ENCODE measurements at places on chromosomes 13 and 19. TPM values are rescaled to one million over a fixed set of nuclear protein-coding genes. Genes with fewer than 3 reads are reported as not detected.

Gene CEACAM5
- polyA plus RNA-seq: not detected

Gene ACER1
- not detected for polyA plus RNA-seq

Gene CCDC169
- 0.17 TPM for polyA plus RNA-seq

Gene IGFL3
- polyA plus RNA-seq: not detected

Gene ACTL9
- polyA plus RNA-seq: not detected

Gene NKG7
- polyA plus RNA-seq: 0.68 TPM

Gene C2CD4C
- polyA plus RNA-seq: 0.73 TPM

Gene ZSCAN4
- 0.03 TPM for polyA plus RNA-seq

Gene CDC42EP5
- polyA plus RNA-seq: 3.1 TPM

Gene ZNF610
- polyA plus RNA-seq: 0.47 TPM

Gene FUT2
- polyA plus RNA-seq: not detected

Gene CALR3
- polyA plus RNA-seq: not detected

Gene VSTM1
- polyA plus RNA-seq: not detected

Gene RUBCNL
- polyA plus RNA-seq: 0.06 TPM

GRCh38 chr19:33486407-33486806 is 35.2 kb downstream of the PEPD start:
- H3K27me3 ChIP-seq: no peaks in the 10 kb centered on the region
- DNase-seq: no peak
- peak overlapping the region; percentile 78 for H3K27ac ChIP-seq
- H3K36me3 ChIP-seq: peaks cover 4% of the 10 kb centered on the region
- peaks cover 13% of the 10 kb centered on the region for H3K4me1 ChIP-seq

DNA sequence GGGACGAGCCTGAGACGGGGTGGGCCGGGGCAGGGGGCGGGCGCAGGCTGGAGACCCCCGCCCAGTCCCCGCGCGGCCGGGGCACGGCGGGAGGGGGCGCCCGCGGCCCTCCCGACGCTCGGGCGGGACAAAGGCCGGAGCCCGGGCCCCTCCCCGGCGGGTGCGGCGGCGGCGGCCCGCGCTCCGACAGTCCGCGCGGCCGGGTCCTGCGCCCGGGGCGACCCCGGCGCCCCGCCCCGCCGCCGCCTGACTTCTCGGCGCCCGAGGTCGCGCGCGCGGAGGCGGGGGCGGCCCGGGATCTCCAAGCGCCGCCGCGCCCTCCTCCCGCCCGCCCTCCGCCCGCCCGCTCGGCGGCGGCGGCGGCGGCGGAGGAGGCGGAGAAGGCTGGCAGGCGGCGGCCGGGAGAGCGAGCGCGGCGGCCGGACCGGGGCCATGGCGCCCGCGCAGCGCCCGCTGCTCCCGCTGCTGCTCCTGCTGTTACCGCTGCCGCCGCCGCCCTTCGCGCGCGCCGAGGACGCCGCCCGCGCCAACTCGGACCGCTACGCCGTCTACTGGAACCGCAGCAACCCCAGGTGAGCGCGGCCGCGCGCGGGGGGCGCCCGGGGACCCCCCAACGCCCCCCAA is at the start of gene EFNA2:
Gene EFNA2 (plus strand): TSS at position 137 of the 624 bp plus-strand sequence. CDS start 296 bp downstream, at position 433.
- H3K4me1 ChIP-seq: peaks cover 5% of the 10 kb centered on the region
- DNase-seq: no peak
- no peak within 1 kb of the TSS for H3K27ac ChIP-seq
- H3K4me3 ChIP-seq: no peak within 1 kb of the TSS
- H3K27me3 ChIP-seq: peaks cover 60% of the 10 kb centered on the region

GRCh38 chr13:38872693-38873092 is 117.9 kb downstream of the STOML3 start:
- no peak overlapping the region for H3K4me3 ChIP-seq
- H3K36me3 ChIP-seq: peaks cover 14% of the 10 kb centered on the region
- no peaks in the 10 kb centered on the region for H3K4me1 ChIP-seq
- DNase-seq: peak; percentile 25
- H3K27ac ChIP-seq: no peak overlapping the region
- H3K27me3 ChIP-seq: no peaks in the 10 kb centered on the region

DNA sequence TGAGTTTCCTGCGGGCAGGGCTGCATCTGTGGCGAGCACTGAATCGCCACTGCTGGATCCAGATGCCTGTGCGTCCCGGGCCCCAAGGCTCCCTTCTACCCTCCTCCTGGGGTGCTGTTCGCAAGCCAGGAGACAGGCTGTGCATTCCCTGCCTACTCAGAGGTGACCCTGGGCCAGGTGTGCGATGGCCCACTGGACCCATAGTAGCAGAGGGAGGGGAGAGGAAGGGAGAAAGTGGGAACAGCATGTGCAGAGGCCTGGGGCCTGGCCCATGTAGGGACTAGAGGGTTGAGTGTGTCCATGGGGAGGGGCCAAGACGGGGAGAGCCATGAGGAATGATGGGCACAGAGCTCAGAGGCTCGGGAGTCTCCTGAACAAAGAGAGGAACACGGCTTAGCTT is 27.3 kb downstream of the CARM1 start:
- peaks cover 77% of the 10 kb centered on the region for H3K4me1 ChIP-seq
- H3K27me3 ChIP-seq: no peaks in the 10 kb centered on the region
- H3K27ac ChIP-seq: peak overlapping the region; percentile 91

DNA sequence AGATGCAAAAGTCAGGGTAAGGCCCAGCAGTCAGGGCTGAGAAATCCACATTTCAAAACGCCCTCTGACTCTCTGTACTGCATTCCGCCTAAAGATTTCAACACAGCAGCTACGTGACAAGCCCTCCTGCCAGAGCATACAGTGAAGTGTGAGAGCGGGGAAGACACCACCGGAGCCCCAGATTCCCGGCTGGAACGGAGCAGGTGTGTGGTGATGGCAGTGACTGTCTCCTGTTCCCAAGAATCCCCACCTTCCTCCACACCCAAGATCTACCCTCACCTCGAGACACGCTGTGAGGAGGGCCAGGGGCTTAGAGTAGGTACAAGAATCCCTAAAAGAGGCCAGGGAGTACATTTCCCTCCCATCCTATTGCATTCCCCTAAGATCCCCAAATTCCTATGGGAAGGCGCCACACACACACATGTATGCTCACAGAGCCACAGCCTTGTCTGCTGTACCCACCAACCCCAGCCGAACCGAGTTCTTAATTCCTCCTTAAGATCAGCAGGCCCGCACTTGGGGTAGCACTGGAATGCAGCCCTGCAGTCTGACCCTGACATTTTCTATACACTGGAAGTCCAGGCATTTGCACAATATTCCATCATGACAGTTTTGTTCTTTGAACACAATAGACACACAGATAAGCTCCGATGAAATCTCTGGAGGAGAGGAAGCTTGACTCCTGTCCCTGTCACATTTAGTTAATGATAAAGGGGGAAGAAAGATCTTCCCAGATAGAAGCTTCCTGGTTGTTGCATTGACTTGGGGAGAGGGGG is 102.9 kb downstream of the FOXO1 start:
- DNase-seq: peak; percentile 79
- peak overlapping the region; percentile 76 for H3K27ac ChIP-seq
- peaks cover 82% of the 10 kb centered on the region for H3K4me1 ChIP-seq
- H3K36me3 ChIP-seq: peaks cover 9% of the 10 kb centered on the region
- peak overlapping the region; percentile 14 for H3K4me3 ChIP-seq

DNA sequence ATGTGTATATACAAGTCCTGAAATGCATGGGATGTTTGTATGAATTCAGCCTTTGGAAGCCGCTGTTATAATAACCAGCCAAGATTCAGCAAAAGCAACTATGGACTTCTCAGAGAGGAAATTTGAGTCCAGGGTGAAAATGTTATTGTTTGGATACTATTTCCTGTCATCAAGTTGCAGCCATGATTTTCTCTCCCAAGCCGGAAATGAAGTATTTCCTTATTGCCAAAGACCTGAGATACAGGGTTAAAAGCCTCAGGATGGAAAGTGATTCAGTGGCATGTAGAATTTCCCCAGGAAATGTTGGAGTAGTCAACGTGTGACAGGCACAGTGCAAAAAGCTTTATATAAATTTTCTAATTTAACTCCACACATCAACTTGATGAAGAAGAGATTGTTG is 133.9 kb downstream of the IRS2 start:
- no peaks in the 10 kb centered on the region for H3K36me3 ChIP-seq
- no peak overlapping the region for H3K4me3 ChIP-seq
- no peaks in the 10 kb centered on the region for H3K4me1 ChIP-seq
- H3K27ac ChIP-seq: peak overlapping the region; percentile 23

GRCh38 chr13:48231080-48231479 is 1.9 kb upstream of the ITM2B start:
- H3K4me1 ChIP-seq: peaks cover 8% of the 10 kb centered on the region
- H3K27me3 ChIP-seq: no peaks in the 10 kb centered on the region
- no peaks in the 10 kb centered on the region for H3K36me3 ChIP-seq
- no peak for DNase-seq

GRCh38 chr19:2494084-2494446 is 18.1 kb downstream of the GADD45B start:
- no peaks in the 10 kb centered on the region for H3K36me3 ChIP-seq
- peak; percentile 46 for DNase-seq
- H3K4me1 ChIP-seq: peaks cover 38% of the 10 kb centered on the region
- H3K27me3 ChIP-seq: no peaks in the 10 kb centered on the region
- H3K27ac ChIP-seq: no peak overlapping the region

- no peak overlapping the region for H3K4me3 ChIP-seq
- DNase-seq: no peak
These were observed 287.5 kb upstream of the HTR2A start for GRCh38 chr13:47184321-47184720.

- DNase-seq: no peak
- no peak overlapping the region for H3K4me3 ChIP-seq
- H3K36me3 ChIP-seq: no peaks in the 10 kb centered on the region
- no peaks in the 10 kb centered on the region for H3K4me1 ChIP-seq
- H3K27ac ChIP-seq: no peak overlapping the region
These were observed 696.2 kb upstream of the SLITRK5 start for GRCh38 chr13:86974995-86975328.

- no peak overlapping the region for H3K27ac ChIP-seq
- H3K4me3 ChIP-seq: no peak overlapping the region
- no peaks in the 10 kb centered on the region for H3K36me3 ChIP-seq
- DNase-seq: no peak
- no peaks in the 10 kb centered on the region for H3K4me1 ChIP-seq
These were observed 431.3 kb downstream of the SLITRK6 start for GRCh38 chr13:85367887-85368286.

DNA sequence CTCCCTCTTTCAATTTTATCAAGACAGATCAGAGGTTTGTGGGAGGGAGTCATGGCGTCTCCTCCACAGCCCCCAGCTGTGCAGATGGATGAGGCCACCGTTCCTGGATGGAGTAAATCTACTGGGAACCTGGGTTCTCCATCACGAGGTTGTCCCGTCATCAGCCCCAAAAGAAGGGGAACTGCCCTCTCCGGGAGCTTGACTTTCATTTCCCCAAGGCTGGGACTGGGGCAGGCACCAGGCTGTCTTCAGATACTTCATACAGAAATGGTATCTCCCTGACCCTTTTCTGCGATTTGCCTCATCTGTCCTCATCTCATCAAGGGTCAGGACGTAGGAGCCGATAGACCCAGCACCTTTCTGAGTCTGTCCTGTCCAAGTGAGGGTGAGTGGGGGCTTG is 9.8 kb downstream of the LILRB2 start:
- no peak for DNase-seq
- no peaks in the 10 kb centered on the region for H3K36me3 ChIP-seq
- no peaks in the 10 kb centered on the region for H3K4me1 ChIP-seq
- H3K4me3 ChIP-seq: no peak overlapping the region

GRCh38 chr19:57632987-57633831 is at the start of gene ZNF211:
TSS of gene ZNF211 (plus strand) at chr19:57633168. CDS start at chr19:57633347, 179 bp downstream.
- peak within 1 kb of the TSS; percentile 81 for H3K4me3 ChIP-seq
- peaks cover 8% of the 10 kb centered on the region for H3K4me1 ChIP-seq
- no peaks in the 10 kb centered on the region for H3K27me3 ChIP-seq
- H3K36me3 ChIP-seq: peaks cover 5% of the 10 kb centered on the region
- peak; percentile 95 for DNase-seq

DNA sequence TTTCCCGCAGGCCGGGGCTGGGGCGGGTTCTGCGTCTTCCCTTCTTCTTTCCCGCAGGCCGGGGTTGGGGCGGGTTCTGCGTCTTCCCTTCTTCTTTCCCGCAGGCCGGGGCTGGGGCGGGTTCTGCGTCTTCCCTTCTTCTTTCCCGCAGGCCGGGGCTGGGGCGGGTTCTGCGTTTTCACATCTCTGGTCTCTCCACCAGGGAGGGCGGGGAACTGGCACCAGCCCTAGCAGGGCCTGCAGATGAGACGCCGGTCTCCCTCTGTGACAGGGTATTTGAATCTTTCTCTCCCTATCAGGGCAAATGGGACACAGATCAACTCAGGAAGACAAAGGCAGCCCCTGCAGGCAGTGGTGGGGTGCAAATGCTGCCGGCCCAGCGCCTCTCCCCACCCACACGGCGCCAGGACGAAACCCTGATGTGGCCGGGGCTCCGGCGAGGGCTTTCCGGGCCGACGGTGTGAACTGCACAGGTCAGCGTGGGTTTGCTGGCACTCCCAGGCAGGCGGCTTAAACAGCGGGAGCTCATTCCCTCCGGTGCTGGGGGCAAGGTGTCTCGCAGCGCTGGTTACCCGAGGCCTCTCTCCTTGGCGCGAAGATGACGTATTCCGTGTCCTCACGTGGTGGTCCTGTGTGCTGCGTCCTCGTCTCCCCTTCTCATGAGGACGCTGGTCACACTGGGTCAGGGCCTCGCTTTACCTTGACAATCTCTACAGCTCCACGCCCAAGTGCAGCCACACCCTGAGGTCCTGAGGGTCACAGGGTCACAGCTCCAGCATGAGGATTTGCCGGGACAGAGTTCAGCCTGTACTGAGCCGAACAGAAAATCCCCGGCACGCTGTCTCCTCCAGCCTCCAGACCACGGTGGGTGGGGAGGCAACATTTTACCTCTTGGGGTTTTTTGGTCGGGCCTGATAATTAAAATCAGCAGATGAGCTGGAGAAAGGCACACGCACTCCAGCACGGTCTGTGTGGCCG is 717 bp upstream of the C13orf46 start:
- H3K4me3 ChIP-seq: no peak overlapping the region
- H3K27ac ChIP-seq: no peak overlapping the region
- H3K4me1 ChIP-seq: peaks cover 12% of the 10 kb centered on the region
- peak; percentile 9 for DNase-seq

DNA sequence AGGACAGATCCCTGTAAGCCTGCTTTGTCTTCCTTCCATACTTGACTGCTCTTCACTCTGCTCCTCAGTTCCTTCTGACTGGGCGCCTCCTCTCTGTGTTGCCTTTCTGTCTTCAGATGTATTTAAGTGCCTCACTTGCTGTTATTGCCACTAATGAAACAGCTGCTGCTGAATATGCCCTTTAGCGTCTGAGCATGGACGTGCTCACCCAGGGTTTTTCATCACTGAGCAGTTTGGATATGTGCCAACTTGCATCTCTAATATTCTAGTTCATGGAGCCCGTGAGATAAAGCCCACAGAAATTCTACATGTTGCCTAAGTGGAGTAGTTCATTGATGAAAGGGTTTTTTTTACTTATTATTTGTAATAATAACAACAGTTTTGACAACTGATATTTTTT is 198.2 kb downstream of the MYO16 start:
- H3K36me3 ChIP-seq: no peaks in the 10 kb centered on the region
- H3K4me1 ChIP-seq: no peaks in the 10 kb centered on the region
- DNase-seq: no peak
- H3K27me3 ChIP-seq: no peaks in the 10 kb centered on the region
